ENCODE measurements at places on chromosomes 4 and X.

DNA sequence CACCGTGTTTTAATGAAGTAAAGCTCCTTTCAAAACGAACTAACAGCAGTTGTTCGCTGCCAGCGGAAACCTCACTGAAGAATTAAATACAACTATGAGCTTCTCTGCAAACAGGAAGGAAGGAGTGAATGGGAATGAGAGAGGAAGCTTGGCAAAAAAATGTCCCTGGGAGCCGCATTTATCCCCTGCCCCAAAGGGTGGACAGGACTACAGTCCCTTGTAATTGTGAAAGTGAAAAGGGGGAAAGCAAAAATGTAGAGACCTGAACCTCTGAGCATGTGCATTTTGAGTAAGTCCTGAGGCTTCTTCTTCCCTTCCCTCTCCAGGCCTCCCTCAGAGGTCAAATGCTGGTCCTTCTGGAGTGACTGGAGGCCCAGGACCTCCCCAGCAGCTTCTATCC lies 53.8 kb upstream of the BMP2K start:
- DNase-seq, result no peak

- no peak for DNase-seq
Observed at GRCh38 chr4:138835832-138836533, 179.6 kb upstream of the NOCT start.

DNA sequence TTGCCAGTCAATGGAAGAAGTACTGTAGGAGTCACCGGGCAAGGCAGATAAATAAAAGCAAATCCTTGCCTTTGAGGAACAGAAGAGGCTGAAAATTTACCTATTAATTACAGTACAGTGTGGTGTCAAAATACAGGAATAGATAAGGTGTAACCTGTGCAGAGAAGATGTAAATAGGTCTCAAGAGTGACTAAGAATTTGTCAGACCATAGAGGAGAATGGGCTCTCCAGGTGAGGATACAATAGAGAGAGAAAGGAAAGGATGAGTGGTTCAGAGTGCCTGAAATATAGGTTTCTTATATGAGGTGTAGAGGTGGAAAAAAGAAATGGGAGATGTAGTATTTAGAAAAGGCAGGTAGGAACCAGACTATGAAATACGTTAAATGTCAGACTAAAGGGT lies 801 bp upstream of the ZC4H2 start:
- DNase-seq, result no peak

GRCh38 chrX:122625821-122626220 lies 558.3 kb upstream of the GRIA3 start:
- DNase-seq, result no peak

GRCh38 chr4:100803751-100804150 lies 285.9 kb upstream of the EMCN start:
- DNase-seq, result no peak

DNA sequence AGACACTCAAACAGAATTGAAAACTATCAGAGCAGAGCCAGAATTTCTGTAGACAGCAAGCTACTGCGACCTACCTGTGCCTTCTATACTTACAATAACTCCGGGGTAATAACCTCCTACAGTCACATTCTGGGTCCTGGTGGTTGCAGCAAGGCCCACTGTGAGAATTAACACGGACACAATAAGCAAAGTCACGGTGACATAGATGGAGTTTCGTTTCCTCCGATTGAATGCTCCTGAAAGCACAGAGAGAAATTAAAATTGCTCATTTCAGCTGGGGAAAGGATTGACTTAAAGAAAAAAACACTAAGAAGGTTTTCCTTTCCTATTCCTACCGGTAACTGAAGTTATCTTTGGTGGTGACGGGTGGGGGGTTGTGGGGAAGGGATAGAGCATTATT lies 7.0 kb downstream of the TMEM255A start:
- DNase-seq, result no peak

GRCh38 chr4:36394352-36394903 lies 113.0 kb downstream of the DTHD1 start:
- DNase-seq, result no peak

GRCh38 chr4:185936650-185937376 lies 124.8 kb upstream of the SORBS2 start:
- DNase-seq, result no peak

DNA sequence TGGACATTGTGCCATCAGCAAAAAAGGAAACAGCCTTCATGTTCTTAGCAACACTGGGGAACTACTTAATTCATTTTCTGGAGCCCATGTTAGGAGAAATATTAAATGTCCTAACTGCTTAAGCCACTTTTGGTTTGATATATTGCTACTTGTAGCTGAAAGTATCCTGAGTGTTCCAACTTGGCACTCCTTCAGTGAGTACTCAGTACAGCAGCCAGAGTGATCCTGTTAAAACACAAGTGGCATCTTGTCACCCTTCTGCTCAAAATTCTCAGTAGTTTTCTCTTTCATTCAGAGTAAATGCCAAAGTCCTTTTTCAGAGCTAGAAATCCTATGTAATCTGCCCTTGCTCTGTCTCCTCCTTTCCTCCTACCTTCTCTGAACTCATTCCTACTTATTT lies 522.0 kb downstream of the GRID2 start:
- no peak for DNase-seq

DNA sequence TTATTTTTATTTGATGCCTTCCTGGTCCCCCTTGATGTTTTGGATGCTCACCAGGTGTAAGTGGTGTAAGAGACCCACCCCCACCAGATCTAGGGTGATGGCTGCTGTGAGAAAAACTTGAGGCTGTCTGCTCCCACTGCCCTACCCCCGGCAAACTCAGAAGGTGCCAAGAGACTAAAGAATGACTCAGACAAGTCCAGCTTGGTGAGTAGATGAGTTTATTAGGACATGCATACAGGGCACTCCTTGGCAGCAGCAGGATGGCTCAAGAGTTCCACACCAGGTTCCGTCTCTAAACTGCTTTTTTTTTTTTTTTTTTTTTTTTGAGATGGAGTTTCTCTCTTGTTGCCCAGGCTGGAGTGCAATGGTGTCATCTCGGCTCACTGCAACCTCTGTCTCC lies 84.0 kb upstream of the HPF1 start:
- DNase-seq, result no peak

DNA sequence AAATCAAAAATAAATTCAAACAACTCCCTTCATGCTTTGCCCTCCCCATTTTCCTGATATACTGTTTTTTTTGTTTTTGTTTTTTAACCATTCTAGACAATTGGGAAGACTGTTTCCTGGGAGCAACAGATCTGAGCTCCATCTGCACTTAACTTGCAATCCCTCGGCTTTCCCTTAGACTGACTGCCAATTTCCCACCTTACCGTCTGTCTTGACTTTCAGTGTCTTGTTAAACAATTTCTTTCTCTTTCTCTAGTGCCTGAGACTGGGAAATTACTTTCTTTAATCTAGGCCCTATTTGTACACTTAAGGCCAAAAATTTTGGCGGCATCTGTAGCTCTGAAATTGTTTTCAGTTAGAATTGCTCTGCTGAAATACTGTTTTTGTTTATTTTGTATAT lies 326.3 kb downstream of the LDB2 start:
- DNase-seq, result no peak

GRCh38 chrX:155215443-155216178 lies 649 bp upstream of the VBP1 start:
- no peak for DNase-seq

DNA sequence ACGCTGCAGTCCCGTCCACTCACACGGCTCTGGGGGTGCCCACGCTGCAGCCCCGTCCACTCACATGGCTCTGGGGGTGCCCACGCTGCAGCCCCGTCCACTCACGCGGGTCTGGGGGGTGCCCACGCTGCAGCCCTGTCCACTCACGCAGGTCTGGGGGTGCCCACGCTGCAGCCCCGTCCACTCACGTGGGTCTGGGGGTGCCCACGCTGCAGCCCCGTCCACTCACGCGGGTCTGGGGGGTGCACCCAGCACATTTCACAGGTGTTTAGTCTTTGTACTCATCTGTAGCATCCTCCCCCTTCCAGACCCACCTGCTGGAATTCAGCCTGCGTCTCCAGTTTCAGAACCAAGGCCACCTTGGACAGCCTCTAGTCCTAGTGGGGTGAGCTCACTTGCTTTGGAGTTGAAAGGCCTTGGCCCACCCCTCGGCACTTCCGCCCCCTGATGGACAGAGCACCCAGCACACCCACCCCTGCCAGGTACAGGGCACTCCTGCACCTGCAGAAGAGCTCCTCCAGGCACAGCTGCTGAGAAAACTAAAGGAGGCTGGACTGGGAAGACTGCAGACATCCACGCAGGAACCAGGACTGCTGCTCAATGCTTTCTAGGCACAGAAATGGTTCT lies 73.0 kb downstream of the ABLIM2 start:
- DNase-seq, result no peak

DNA sequence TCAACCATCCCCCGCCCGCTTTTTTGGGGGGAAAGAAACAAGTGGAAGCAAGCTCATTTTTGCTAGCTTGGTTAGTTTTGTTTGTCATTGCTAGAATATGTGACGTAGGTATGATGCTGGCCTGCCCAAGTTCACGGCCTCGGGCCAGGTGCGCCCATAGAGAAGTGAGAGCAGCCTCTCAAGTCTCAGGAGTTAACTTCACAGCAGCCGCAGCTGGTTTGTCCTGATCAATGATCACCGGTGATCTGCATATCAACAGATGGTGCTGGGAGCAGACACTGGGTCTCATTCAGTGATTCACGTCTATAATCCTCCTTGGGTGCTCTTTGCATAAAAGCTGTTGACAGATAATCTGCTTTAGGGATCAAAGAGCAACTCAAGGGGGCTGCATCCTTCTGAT lies 50.1 kb downstream of the ENPP6 start:
- no peak for DNase-seq

DNA sequence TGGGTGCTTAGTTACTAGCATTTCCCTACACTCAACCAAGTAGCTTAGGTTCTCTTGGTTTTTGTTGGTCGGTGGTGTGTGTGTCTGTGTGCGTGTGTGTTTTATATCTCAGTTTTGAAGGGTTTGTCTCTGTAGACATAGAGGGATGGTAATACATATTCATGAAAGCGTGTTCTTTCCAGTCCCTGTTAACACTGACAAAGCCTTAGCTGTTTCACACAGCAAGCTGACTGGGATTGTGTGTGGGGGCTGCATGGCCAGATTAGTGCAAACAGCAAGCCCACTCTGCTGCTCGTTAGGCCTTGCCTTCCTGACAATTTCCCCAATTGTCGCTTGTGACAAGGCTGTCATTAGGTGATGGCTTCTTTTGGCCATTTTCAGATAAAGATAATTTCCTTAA lies 43.9 kb downstream of the ALPK1 start:
- DNase-seq, result no peak

- no peak for DNase-seq
Observed at GRCh38 chrX:147848543-147849443, 62.9 kb upstream of the FMR1 start.

GRCh38 chrX:2554891-2555290 lies 54.1 kb upstream of the DHRSX start:
- no peak for DNase-seq

GRCh38 chr4:95515589-95515988 lies 33.2 kb downstream of the UNC5C start:
- DNase-seq, result no peak

DNA sequence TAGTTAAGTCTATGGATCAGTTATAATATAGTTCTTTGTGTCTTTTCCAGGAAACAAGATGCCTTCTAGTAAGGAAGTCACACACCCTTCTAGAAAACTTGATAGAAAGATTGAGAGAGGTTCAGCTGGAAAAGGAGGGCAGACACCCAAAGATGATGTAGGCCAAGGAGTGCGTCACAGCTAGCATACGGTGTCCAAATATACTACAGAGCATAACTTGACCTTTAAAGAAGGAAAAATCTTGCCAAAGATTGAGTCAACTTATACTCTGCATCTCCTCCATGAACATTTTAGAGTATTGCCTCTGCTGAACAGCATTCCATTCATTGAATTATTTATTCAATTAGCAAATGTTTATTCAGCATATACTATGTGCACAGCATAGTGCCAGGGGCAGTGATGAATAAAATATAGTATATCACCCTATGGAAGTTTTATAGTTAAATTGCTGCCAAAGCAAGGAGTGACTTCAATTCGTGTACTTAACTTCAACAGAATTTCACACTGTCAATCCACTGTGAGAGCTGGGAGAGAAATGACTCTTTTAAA lies 51.9 kb upstream of the SLC6A14 start:
- DNase-seq, result no peak

GRCh38 chr4:90824266-90825150 lies 697.3 kb downstream of the CCSER1 start:
- DNase-seq, result no peak

GRCh38 chr4:34412911-34413310 lies 1831.4 kb downstream of the ARAP2 start:
- no peak for DNase-seq

- DNase-seq, result no peak
Observed at GRCh38 chr4:1082215-1083182, 30.9 kb downstream of the RNF212 start.

DNA sequence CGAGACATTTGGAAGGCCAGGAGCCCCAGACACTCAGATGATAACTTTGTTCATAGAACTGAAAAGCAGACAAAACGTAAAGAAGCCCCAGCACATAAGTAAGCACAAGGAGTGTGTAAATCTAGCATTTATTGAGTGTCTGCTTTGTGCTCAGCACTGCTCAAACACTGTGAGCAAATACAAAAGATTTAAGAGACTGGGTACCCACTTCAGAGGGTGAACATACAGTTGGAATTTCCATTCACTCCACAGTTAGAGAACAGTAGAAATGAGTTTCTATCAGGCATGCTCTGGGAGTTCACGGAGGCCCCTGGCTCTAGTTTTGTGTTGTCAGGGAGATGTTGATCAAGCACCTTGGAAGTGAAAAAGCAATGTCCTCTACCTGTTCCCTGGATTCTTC lies 39.8 kb downstream of the ACE2 start:
- DNase-seq, result no peak

DNA sequence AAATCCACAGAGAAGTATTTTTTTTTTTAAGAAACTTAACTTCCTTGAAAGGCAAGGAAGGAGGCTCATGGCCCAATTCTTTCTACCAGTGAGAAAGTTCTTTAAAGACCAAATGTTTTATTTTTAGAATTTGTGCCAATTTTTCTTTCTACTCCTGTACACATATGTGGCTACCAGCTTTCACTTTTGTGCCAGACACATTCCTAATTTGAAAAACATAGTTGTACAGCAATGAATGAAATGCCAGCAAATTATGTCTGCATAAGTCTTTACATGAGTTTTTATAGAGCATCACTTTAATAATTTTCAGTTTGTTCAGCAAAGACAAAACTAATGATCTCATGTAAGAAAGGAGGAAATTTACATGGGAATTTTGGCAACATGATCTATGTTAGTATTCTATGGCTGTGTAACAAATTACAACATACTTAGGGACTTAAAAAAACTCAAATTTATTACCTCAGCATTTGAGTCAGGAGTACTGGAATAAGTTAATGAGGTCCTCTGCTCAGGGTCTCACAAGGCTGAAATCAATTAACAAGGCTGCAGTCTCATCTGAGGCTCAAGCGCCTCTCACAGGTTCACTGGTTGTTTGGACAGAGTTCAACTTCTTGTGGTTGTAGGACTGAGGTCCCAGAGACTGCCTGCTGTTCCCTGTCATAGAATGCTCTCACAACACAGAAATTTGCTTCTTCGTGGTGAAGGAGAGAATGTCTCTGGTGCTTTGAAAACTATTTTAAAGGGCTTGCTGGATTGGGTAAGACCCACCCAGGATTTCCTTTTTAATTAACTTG lies 678.2 kb upstream of the FAM241A start:
- no peak for DNase-seq

Data from effector CD8-positive, alpha-beta T cell (primary cell).